ENCODE measurements at places on chromosomes 11 and 22.

DNA sequence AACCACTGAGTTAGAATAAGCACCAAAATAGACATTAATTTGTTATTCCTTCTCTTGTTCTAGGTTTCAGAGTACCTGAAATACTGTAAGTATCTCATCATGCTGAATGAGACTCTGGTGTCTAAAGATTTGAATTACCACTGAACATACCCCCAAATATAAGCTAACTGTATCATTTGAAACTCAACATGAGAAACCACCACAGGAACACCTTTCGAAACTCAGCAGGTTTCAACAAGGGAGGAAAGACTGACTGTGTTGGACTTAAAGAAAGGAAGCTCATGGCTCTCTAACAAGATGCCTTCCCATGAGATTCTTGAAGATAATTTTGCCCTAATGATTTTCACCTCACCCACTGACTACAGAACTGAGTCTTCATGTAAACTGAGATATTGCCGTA is 37.0 kb downstream of the PRCP start:
- DNase-seq = no peak

- peak; percentile 63 for DNase-seq
Measured at GRCh38 chr22:46377525-46378425, 42.3 kb downstream of the TRMU start.

DNA sequence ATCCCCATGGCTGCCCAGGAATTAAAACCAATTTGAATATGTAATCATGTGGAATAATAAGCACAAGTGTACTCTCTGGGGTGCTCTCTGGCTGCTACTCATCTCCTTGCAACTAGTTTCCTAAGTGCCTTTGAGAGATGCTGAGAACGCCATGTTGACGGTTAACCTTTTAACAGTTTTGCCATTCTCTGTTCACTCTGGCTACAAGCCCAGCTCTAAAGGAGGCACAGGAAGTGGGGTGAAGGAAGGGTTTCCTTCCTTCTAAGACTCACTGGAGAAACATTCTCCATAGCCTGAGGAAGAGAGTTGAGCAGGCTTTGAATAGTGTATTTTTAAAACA is 122.0 kb upstream of the ZC3H12C start:
- DNase-seq = peak; percentile 42

DNA sequence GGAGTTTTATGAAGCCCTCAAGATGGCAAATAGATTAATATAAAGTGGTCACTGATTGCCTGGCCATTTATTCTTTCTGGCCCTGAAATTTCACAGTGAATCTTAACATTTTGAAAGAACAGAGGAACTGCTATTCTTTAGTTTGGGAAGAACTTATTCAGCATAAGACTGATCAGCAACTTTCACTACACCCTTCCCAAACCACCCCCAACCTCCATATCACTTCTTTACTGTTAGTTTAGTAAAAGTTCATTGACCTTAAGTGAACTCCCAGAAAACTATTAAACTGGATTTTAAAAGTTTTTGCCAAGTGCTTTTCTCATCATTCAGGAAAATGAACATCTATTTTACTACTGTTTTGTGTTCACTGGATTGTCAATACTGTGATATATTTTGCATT is 77.4 kb downstream of the NARS2 start:
- DNase-seq = no peak

- no peak for DNase-seq
Measured at GRCh38 chr11:66626926-66627325, 10.5 kb downstream of the RBM14 start.

GRCh38 chr11:129700701-129701100 is 114.9 kb upstream of the TMEM45B start:
- DNase-seq = no peak

DNA sequence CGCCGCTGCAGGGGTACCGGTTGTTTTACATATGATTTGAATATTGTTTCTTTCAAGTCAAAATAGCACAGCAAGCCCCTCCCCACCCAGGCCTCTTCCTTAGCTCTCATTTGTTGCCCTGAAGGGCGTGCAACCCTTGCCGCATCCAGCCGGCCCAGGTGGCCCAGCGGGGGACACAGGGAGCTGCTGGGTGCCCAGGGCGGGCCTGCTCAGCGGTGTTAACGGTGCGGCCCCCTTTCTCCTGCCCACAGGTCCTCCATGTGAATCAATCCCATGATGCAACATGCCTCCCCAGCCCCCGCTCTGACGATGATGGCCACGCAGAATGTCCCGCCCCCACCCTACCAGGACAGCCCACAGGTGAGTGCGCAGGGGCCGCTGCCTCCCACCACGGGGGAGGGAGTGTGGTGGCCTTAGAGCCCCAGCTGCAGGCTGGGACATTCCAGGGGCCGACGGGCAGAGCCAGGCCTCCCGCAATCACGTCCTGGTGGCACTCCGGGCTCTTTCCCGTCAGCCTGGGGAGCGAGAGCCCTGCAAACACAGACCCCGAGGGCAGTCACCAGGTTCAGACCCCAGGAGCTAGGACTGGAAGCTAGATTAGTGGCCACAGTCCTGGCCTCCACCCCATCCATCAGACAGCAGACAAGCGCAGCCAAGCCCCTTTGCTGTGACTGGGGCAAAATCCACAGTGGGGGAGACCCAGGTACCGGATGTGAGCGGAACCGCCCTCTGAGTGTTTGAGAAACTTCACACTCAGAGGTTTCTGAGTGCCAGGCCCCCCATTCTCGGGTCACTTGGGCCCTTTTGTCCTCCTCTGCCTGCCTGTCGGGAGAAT is 144.8 kb downstream of the FEZ1 start:
- no peak for DNase-seq

- DNase-seq = no peak
Measured at GRCh38 chr11:133705074-133705648, 140.2 kb downstream of the SPATA19 start.

DNA sequence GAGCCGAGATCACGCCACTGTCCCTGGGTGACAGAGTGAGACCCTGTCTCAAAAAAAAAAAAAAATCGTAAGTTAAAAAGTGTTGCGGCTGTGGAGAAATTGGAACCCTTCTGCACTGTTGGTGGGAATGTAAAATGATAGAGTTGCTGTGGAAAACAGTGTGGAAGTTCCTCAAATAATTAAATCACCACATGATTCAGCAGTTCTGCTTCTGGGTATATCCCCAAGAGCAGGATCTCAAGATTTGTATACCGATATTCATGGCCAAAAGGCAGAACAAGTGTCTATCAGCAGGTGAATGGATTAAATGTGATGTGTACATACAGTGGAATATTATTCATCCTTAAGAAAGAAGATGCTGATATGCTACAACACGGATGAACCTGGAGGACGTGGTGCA is 3.8 kb downstream of the SELENOO start:
- DNase-seq = no peak

GRCh38 chr11:1302461-1303125 is 6.8 kb downstream of the TOLLIP start:
- DNase-seq = no peak

DNA sequence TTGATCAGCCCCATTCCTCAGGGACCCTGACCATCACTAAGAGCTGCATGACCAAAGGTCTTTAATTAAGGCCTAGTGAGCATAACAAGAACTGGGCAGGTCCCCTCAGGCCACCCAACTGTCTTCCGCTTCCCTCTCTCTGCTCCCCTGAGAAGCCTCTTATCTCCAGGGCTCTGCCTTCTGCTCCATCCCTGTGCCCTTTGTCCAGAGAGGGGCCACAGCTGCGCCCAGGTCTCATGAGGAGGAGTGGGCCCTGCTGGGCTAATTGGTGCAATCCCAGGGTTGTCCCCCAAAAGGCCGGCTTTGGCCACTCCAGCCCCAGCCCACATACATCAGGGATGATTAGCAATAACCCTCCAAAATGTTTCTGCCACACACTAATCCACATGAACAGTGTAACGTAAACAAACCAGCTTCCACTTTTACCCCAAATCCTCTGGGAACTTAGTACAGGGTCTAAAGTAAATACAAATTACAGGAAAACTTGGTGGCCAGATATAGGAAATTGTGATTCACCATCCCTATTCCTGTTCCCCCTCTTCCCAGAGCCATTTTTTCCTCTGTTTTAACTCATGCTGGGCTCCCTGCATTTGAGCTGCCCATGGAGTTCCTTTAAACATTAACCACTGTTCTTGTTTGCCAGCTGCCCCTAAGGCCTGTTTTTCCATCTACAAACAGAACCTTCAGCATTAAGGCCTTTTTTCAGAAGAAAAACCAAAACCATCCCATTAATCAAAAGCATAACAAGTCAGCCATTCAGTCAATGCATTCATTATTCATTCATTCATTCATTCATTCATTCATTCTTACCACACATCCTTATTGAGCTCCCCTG is 34.6 kb upstream of the CAVIN3 start:
- no peak for DNase-seq

DNA sequence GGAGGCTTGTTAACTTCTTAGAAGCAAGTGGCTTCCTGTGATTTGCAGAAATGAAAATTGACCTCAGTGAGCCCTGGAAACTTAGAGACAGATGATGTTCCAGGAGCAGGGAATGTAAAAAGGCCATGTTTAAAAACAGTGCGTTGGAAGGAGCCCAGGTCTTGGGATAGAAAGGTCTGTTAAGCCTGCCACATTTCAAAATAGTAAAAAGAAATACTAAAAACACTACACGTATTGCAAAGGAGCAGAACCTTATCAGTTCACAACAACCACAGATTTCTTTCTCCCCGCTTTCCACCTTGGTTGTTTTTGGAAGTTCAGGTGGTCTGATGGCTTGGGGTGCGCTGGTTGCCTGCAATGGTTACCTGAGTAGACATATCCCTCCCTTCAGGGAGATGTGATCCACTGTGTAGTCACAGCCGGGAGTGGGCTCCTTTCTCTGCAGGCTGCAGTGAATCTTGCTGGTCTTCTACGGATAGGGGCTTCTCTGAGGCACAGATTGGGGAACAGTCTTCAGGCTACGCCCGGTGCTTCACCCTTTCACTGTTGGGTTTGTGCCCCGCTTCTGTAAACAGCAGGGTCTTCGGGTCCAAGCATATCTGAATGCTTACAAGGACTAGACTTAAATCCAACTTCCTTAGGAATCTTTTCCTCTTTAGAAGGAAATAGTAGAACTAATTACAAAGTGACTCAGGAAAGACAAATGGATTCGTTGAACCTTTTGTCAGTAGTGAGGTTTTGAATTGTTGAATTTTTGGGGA is 1.9 kb downstream of the TEAD1 start:
- DNase-seq = no peak

GRCh38 chr11:3109921-3110706 is 52.9 kb upstream of the CARS1 start:
- peak; percentile 34 for DNase-seq

Measured in mammary epithelial cell (primary cell).